Activated CD4-positive, CD25-positive, alpha-beta regulatory T cell (primary cell): ENCODE measurements at places on chromosomes 13 and 19.

GRCh38 chr19:5144545-5145179 is 175.7 kb downstream of the KDM4B start:
- no peak for DNase-seq

DNA sequence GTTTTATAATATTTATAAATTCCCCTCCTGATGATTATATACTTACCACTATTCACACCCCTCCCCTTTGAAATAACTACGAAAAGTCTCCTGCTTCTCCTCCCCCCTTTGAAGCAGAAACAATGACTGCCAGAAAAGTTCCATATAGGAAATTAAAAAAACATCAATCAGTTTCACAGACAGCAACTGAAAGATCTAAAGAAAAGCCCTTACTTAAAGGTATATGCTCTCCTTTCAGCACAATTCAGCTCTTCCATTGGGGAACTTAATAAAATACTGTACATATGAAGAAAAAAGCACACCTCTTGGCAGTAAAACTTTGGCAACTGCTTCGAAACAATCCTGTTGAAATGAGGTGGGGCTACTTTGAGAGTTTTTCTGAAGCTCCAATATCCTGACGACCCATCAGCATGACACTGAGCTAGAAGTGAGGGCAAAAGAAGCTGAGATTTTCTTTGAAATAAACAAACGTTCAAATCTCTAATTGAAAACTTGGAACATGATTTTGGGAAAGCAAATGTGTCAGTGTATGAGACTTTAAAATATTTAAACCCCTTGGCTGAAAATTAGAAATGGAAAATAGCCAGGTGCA is 147.6 kb upstream of the RXFP2 start:
- DNase-seq, result no peak

GRCh38 chr19:40605216-40605971 is 4.2 kb downstream of the LTBP4 start:
- peak; percentile 64 for DNase-seq

- no peak for DNase-seq
Observed at GRCh38 chr13:46995874-46996273, 99.0 kb upstream of the HTR2A start.

- no peak for DNase-seq
Observed at GRCh38 chr13:30607908-30608307, 9.8 kb upstream of the USPL1 start.

DNA sequence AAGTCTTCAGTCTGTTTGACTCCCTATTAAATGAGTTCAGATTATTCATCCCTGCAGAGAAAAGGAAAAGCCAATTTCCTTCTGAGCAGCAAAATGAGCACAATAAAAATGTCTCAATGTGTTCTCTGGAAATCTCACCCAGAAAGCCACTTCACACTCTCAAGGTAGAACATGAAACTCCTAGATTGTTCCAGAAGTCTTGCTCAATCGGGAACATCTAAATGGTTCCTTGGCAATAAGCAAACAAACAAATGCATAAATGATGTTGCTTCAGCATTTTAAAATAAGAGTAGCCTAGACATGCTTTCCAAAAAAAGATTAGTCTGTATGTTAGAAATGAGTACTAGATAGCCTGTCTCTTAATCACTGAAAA is 59.7 kb upstream of the TNFRSF19 start:
- DNase-seq, result no peak

- no peak for DNase-seq
Observed at GRCh38 chr13:67410645-67411044, 180.5 kb upstream of the PCDH9 start.

DNA sequence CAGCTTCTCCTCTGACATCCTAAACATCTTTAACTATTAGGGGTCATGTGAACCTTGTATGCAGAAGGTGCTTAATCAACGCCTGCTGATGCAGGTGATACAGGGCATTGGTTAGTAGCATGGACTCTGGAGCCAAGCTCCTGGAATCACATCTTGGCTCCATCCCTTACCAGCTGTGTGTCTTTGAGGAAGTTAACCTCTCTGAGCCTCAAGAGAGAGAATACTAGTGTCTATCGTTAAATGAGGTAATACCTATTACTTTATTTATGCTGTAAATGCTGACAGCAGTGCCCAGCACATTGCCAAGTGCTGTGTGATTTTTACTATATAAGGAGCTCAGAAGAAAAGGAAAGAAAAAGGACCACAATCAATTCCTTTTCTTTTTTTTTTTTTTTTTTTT is 11.2 kb upstream of the SELENOW start:
- no peak for DNase-seq

GRCh38 chr19:17536955-17537354 is 18.5 kb upstream of the COLGALT1 start:
- DNase-seq, result no peak
